ENCODE measurements at places on chromosomes 3 and 15.

DNA sequence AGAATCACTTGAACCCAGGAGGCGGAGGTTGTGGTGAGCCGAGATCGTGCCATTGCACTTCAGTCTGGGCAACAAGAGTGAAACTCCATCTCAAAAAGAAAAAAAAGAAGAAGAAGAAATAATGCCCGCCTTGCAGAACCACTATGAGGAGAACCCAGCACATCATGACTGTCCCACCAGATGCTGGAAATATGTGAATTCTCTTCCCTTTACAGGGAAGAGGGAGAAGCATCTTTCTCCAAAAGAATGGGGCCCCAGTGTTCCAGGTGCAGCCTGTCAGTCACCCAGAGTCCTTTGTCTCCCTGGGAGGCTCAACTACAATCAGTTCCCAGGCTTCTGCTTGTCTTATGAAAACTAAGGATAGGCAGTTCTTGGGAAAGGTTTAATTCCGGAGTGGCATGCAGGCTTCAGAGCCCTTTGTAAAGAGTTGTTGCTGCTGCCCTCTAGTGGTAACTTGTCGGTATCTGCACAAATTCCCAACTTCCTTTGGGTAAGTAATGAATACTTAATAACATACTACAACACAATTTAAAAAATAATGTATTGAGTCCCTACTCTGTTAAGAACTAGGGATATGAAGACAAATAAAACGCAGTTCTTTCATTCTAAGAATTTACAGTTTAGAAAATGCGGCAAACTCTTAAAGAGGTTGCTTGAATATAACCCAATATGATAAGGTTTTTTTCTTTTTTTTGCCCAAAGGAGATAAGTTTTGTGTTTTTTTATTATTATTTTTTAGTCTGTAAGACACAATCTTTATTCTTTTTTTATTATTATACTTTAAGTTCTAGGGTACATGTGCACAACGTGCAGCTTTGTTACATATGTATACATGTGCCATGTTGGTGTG is 18.6 kb upstream of the TICRR start:
- DNase-seq: no peak

- no peak for DNase-seq
Observed at GRCh38 chr3:160564258-160564911, 986 bp downstream of the KPNA4 start.

GRCh38 chr3:72515941-72516340 is 332.3 kb downstream of the SHQ1 start:
- no peak for DNase-seq

DNA sequence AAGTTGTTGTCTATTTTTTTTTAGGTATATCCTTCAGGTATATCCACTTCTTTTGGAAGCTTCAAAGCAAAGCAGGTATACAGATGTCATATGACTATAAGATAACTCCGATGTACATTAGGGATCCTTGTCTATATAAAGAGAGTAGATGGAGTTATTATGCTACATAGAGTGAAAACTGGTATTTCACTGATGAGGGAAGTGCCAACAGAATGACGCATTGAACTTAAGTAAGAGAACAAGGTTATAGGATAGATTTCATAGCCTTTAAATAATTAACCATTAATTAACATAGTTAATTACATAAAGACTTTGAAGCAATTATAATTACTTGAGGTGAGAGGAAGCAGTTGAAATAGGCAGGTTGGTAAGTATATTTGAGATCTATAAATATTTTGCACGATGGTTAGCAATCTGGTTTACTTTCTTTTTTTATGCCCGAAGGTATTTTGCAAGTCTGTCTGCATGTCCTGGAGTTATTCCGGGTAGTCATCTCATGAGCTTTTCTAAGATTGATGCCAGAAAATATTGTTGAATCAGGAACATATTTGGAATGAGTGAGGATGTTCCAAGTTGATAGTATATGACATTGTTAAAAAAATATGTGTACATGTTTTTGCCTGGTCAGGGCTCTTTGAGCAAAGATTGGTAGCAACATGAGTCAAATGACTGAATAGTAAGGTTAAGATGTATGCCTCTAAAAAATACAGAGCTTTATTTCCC is 299.5 kb upstream of the KCNMB2 start:
- no peak for DNase-seq

- no peak for DNase-seq
Observed at GRCh38 chr3:112085735-112086075, 484 bp upstream of the C3orf52 start.

GRCh38 chr3:143531101-143531500 is 317.2 kb downstream of the SLC9A9 start:
- DNase-seq: no peak

- no peak for DNase-seq
Observed at GRCh38 chr15:62532367-62532766, 367.3 kb upstream of the C2CD4B start.

- no peak for DNase-seq
Observed at GRCh38 chr3:4225005-4225471, 78.1 kb upstream of the SETMAR start.

DNA sequence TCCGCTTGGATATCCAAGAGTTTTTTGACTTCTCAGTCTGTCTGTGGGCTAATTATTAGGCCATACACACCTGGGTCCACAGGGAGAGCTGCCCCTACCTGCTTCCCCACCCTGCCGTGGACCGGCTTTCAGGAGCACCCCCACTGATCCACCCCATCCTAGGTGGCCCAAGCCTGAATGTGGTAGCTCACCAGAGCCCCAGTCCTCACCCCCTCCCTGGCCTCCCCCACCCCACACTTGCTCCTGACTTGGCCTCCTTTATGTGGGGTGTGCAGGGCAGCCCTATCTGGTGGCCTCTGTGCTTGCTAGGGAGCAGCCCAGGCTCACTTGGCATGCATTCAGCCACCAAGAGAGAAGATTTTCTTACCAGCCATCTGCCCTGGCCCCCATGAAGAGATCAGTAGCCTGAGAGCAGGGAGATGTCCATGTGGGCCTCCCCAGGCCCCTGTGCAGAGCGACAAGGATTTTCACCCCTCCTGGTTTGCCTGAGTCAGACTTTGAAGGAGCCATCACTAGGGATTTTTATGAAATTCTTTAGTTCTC is 11.2 kb downstream of the LRRK1 start:
- DNase-seq: no peak

- no peak for DNase-seq
Observed at GRCh38 chr15:101489599-101490407, at the start of gene PCSK6. Gene PCSK6 (minus strand): TSS chr15:101489707. CDS start chr15:101489670, 37 bp downstream.

- no peak for DNase-seq
Observed at GRCh38 chr15:48718646-48719045, 73.1 kb upstream of the FBN1 start.

DNA sequence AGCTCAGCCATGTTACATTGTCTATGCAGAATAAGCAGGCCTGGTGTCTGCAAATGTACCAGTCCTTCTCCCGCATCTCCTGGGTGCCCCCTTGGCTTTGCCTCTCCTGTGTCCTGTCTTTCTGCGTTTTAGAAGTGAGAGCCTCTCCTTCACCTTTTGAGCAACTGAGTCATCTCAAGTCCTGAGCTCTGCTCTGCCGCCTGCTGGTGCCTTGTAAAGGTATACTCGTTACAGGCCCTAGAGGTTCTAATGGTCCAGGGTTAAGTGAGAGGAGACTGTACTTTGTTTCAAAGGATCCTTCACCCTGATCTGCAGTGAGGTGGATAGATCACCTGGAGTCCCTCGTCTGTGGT is 12.6 kb downstream of the GHRL start:
- DNase-seq: no peak

DNA sequence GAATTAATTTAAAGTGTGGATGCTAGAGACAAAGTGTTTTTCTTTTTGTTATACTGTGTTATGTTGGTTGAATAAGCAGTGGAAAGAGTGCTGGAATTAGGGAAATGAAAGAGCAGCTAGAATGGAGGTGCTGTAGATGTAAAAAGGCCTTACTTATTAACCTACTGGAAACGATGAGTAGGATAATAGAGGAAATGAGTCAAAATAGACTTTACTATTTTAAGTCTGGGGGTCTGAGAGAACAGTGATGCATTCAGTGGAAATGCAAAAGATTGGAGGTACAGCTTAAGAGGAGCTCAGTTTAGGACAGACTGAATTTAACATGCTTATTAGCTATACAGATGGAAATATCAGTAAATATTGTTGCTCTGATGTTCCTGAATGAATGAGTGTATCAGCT is 674.0 kb downstream of the OTOL1 start:
- DNase-seq: no peak

DNA sequence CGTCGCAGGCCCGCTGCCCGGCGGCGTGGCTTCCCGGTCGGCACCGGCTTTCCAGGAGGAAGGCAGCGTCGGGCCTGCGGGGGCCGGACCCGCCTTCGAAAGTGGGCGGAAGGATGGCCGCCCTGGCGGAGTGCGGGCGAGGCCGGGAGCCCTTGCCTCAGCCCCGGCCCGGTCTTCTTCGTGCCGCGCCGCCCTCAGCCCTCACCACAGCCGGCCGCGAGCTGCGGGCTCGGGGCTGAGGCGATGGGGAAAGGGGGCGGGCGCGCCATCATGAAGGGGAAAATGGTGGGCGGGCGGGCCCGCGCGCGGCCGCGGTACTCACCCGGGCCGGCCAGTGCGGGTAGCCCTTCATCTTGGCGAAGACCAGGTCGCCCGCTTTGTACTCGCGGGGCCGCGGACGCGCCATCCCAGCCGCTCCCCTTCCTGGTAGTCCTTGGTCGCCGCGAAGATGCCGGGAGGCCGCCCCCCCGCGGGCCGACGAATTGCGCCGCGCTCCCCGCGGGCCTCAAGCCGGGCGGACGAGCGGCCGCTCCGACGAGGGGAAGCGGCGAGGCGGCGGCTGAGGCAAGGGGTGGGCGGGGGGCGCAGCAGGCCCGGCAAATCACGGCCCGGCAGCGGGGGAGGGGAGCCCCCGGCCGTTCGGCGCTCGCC is 489 bp downstream of the HDGFL3 start:
- no peak for DNase-seq

- DNase-seq: no peak
Observed at GRCh38 chr3:152200476-152201420, 68.0 kb upstream of the MBNL1 start.

GRCh38 chr15:25687689-25688088 is 175.4 kb downstream of the ATP10A start:
- DNase-seq: no peak
